Activated T-helper 1 cell treated with anti-CD3 and anti-CD28 coated beads, Interleukin-12 subunit alpha, Interleukin-12 subunit beta, Interleukin-2, Interleukin-4 antibody, amounts not matched to agents 30 ng/mL and 10 ng/mL and 1 ng/mL, durations not matched to agents 14 hours and 24 hours and 36 hours (primary cell): ENCODE measurements at places on chromosomes 1 and 21. TPM values are rescaled to one million over a fixed set of nuclear protein-coding genes. Genes with fewer than 3 reads are reported as not detected.

Gene PADI1
- not detected in 2 replicates for total RNA-seq

Gene GJA4
- not detected in 2 replicates for total RNA-seq

Gene RIPK4
- total RNA-seq = not detected in 2 replicates

Gene ESPN
- total RNA-seq = 1.2 and 1.8 TPM in 2 replicates

Gene DNASE2B
- total RNA-seq = not detected in 2 replicates

Gene PRKAA2
- not detected in 2 replicates for total RNA-seq

Gene RORC
- total RNA-seq = 2.6 and 2.7 TPM in 2 replicates

Gene UMODL1
- total RNA-seq = not detected in 2 replicates

Gene DNAJC28
- total RNA-seq = 0.12 and 0.18 TPM in 2 replicates

Gene FAM163A
- not detected in 2 replicates for total RNA-seq

Gene FCN3
- total RNA-seq = not detected in 2 replicates
